ENCODE measurements at places on chromosomes 2 and 18. TPM values are rescaled to one million over a fixed set of nuclear protein-coding genes. Genes with fewer than 3 reads are reported as not detected.

- DNase-seq, result no peak
Observed at GRCh38 chr18:76064998-76065397, 430.0 kb downstream of the ZNF516 start.

DNA sequence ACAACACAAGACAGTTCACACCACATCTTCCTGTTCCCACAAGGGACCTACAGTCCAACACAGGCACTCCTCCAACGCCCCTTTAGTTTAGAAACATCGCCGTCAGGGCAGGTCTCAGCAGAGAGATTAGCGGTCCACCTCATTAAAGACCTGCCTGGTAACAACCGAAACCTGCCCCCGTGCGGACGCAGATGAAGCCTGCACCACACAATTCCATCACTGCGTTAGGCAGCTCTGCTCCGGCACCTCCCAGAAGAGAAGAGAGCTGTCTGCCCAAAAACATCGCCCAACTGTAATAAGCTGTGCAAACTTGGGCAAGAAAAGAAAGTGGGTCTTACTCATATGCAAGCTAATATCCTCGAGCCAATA lies 32.7 kb downstream of the ZNF516 start:
- DNase-seq, result no peak

DNA sequence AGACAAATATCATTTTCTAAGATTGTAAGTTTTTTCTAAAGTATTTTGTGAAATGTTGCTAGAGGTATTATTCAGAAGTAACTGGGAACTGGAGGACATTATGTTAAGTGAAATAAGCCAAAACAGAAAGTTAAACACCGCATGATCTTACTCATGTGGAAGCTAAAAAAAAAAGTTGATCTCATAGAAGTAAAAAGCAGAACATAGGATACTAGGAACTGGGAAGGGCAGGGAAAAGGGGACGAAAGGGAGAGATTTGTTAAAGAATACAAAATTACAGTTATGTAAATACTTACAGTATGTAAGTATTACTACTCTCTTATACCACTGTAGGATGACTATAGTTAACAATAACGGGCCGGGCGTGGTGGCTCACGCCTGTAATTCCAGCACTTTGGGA lies 46.7 kb upstream of the CDKL4 start:
- no peak for DNase-seq

DAPL1 gene
- total RNA-seq, result not detected

TYMS gene
- total RNA-seq, result 54.5 TPM

DNA sequence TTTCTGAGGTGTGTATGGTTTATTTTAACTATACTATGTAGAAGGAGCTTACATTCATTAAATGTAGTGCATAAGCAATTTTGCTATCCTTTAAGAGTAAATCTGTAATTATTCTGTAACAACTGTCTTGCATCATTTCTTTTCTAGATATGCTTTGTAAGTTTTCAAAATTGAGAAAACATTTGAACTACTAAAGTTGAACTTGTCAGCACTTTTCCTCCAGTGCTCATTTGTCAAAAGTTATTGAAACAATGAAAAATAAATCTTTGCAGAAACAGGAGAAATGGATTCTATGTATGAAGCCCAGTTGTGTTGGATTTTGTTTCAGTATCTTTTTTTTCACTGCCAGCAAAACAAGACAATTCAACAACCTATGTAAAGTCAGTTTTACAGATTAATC lies 14.5 kb upstream of the ZNF385B start:
- no peak for DNase-seq

TLX2 gene
- not detected for total RNA-seq

ABCG8 gene
- total RNA-seq, result not detected

HOXD9 gene
- not detected for total RNA-seq

DNA sequence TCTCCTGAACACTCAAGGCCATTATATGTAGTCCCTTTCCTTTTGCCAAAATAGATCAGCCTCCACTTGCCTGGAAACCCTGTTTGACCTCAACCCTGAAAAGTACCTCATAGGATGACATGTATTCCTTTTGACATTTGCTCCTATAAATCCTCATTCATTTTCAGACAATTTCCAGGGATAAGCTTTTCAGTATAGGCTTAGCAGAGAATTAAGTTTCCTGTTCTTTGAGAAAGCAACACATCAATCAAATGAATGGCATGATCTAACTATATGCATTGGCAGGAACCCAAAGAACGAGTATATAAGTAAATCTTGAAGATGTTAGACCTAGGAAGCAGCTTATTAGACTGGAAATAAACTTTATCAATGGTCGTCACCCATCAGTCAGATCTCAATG lies 483.0 kb downstream of the CCDC85A start:
- no peak for DNase-seq

- DNase-seq, result no peak
Observed at GRCh38 chr2:114237331-114237730, 205.1 kb upstream of the DPP10 start.

DNA sequence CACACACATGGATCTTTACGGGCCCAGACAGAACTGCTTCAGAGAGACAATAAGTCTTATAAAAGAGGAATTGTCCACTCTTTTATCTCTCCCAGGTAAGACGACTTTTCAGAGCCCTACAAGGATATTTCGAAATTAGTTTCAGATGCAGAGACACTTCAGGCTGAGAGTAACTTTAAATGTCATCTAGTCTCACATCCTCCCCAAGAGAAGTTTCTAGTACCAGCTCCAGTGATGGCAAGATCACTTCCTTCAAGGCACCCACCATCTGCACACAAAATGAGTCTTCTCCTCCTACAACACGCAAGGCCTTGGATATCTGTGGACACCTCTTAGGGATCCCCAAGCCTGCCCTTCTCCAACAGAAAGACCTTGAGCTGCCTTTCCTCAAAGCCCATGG lies 39.0 kb upstream of the KLHL29 start:
- DNase-seq, result no peak

- no peak for DNase-seq
Observed at GRCh38 chr18:58993260-58993659, 128.6 kb downstream of the ZNF532 start.

DNA sequence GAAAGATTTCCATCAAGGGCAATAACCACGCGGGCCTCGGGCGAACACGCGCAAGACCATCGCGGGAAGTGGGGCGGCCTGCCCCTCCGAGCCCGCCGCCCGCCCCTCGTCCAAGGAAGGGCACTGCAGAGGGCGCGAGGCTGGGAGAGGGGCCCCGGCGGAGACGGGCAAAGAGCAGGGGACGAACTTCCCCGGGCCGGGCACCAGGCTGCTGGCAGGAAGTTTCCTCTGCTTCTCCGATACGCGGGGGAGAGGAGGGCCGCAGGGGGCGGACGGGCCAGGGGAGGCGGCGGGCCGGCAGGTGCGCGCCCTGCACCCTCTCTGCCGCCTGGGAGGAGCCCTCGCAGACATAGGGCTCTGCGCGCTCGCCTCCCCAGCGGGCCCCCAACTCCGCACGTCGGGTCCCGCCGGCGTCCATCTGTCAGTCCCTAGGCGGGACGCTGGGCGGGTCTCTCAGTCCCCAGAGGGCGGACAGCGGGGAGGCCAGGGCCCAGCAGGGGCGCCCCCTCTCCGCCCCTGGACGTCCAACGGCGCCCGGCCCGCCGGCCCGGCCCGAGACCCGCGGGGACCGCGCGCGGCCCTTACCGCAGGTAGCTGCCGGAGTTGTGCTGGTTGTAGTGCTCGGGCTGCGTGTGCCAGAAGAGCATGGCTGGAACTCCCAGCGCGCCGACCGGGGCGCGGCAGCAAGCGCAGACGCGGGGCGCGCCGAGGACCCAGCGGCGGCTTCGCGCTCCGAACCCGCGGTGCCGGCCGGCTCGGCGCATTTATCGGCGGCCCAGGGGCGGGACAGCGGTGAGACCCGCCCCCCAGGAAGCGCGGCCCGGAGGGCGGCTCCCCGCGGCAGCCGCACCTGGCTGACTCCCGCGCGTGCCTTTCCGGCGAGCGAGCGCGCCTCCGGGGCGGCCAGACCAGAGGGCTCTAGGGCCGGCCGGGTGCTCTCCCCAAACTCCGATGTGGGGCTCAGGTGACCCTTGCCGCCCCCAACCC lies at the start of gene TFCP2L1:
Gene TFCP2L1 (minus strand): TSS at position 740 of the 987 bp plus-strand sequence. CDS start 93 bp downstream, at position 647.
- no peak for DNase-seq

CXCR1 gene
- not detected for total RNA-seq

GRCh38 chr2:101843471-101843870 lies 146.0 kb downstream of the MAP4K4 start:
- no peak for DNase-seq

DNA sequence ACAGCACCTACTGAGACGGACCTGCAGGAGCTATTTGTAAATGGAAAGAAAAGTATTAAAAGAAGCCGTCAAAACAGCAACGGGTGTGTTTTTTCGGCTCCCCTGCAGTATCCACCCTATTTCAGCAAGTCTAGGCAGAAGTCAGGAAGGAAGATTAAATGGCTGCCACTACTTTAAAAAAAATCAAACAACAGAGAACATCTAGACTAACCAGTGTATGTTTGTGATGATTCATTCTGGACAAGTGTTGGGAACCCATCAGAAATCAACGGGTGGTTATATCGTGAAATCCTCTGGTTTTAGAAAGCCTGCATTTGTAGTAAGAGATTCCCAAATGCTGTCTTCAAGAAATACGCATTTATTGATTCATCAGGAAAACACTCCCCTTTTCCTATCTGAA lies 9.0 kb downstream of the PMAIP1 start:
- no peak for DNase-seq

- no peak for DNase-seq
Observed at GRCh38 chr2:172995323-172996244, 80.1 kb upstream of the MAP3K20 start.

HJURP gene
- total RNA-seq, result 5.8 TPM

EFR3B gene
- 0.37 TPM for total RNA-seq

GKN1 gene
- not detected for total RNA-seq

DNA sequence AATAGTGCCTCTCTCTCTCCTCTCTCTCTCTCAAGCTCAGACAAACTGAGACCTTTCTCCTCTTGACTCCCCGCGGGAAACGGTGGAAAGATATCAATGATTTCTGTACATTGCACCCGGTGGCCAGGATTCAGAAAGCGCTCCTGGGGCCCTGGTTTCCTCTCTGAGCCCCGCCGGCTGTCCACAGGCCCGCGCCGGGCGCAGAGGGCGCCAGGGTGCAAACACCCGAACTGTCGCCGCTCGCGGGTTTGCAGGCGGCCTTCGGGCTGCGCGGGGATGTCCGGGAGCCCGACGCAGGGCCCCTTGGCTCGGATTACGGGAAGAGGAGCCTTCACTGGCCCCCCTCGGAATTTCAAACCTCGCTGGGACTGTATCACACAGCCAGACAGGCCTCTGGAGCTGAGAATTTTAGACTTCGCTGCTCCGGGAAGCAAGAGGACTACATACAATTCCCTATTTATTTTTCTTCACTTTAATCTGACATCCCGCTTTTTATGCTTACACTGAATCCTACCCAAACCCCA lies 5.2 kb upstream of the EN1 start:
- no peak for DNase-seq

GRCh38 chr2:200077838-200078237 lies 122.5 kb downstream of the MAIP1 start:
- DNase-seq, result no peak

DNA sequence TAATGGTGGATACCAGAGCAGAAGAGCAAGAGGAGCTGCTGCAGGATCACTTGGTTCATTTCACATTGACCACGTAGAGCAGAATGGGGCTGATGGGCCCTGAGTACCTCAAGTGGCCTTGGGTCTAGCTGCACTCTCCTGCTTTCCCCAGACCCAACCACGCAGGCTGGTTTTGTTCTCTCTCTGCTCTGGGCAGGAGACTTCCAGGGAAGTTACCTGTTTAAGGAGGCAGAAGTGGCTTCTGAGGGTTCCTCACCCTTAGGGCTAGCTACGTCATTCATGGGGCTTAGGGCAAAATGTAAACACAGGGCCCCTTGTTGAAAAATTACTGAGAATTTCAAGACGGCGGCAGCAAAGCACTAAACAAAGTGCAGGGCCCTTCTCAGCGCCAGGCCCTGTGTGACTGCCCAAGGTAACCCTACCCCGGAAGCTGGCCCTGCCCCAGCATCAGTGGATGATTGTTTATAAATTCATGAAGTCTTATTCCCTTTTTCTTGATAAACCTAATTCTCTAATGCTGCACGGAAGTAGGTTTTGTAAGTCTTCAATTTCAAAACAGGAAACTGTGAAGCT lies 75.9 kb downstream of the TMEM182 start:
- no peak for DNase-seq

HOXD8 gene
- 0.11 TPM for total RNA-seq

DNA sequence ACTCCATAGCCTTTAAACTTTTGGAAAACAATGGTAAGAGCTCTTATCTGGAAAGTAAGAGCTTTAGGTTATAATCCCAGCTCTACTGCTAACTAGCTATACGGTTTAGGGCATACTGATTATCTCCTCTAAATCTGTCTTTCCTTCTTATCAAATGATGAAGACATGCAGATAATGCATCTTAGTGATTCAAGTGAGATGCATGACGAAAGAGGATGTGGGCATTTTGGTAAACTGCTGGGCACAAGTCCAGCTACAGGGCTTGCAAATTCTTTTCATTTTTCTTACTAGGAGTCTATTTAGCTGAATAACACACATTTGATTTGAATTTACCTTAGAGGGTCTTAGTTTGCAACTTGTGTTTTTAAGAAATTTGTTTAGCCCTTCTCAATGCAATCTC lies 1604.8 kb upstream of the ZEB2 start:
- DNase-seq, result no peak

ANKRD53 gene
- not detected for total RNA-seq

SDC1 gene
- total RNA-seq, result 0.66 TPM

TSPYL6 gene
- total RNA-seq, result not detected

GPR35 gene
- total RNA-seq, result 3.0 TPM

All from activated T-cell treated with anti-CD3 and anti-CD28 coated beads, Interleukin-2, amount 50 U/mL, for 4 hours (primary cell).